ENCODE measurements at places on chromosomes 16 and 17. TPM values are rescaled to one million over a fixed set of nuclear protein-coding genes. Genes with fewer than 3 reads are reported as not detected.
A peak's percentile ranks its signal among the peaks of the same experiment; 100 is the strongest.

- DNase-seq = no peak
These were observed 225.9 kb upstream of the PMFBP1 start for GRCh38 chr16:72397876-72398275.

The TPSB2 gene
- total RNA-seq = not detected

DNA sequence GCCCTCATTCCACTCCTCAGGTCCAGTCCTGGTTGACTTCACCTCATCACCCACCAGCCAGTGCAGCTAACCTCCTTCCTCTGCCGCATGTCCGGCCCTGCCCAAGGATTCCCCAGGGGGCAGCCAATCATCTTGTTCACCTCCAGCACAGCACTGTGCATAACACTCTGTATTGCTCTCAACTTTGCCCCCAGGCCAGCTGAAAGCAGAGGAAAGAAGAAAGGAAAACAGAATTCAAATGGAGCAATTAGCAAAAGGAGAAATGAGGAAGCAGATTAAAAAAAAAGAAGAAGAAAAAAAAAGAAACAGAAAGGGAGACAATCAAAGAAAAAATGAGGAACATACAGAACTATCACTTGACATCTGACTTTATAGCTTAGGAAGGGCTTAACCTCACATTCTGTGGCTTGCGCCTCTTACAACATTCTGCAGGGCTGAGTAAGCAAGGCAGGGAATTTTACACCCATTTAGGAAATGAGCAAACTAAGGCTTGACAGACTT, 26.1 kb downstream of the GAS7 start:
- DNase-seq = no peak

The SMPD3 gene
- 0.38 TPM for total RNA-seq

- DNase-seq = peak; percentile 55
These were observed 3.9 kb downstream of the HS3ST3A1 start for GRCh38 chr17:13597723-13598347.

GRCh38 chr17:5364156-5364555, 55.3 kb downstream of the NUP88 start:
- DNase-seq = no peak

DNA sequence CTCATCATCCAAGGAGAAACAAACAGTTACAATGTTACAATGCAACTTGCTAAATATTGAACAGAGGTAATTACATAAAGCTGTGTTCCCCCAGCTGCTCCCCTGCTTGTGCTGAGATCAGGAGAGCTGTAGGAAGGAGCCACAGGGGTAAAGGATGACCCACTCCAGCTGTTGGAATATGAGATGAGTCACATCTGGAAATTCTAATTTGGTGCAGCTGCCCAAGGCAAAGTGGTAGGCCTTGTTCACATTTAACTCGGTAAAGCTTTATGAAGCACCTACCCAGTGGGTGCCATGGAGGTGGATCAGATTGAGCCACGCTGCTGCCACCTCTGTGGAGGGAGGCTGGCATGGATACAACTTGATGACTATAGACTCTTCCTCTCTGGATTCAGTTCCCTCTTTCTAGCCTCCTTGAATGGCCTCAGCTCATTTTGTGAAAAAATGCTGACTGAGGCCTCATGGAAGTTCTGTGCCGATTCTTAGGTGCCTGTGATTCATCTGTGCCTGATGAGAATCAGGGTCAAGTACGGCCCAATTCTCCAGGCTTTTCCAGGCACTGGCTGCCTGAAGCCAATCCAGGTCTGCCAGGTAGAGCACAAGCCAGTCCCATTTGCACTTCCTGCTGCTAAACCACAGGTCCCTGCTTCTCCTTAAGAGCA, 7.4 kb downstream of the ZNF689 start:
- no peak for DNase-seq

- no peak for DNase-seq
These were observed 4.1 kb downstream of the FOXJ1 start for GRCh38 chr17:76137001-76137350.

The HSD17B2 gene
- total RNA-seq = not detected

- DNase-seq = no peak
These were observed 829 bp downstream of the DHRS7B start for GRCh38 chr17:21127509-21128077.

DNA sequence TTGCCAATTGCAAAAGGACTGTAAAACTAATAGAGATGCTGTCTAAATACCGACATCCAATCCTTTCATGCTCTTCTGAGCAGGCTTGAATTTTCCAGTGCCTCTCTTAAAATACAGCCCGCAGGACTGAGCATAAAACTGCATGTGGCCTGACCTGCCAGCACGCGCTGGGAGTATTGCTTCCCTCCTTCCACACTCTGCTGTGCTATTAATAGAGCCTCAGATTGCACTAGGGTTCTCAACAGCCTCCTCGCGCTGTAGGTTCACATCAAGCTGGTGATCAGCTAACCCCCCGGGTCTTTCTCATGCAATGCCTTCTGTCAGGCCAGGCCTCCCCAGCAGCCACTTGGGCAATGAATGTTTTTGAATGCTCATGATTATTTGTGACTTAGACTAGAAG, 14.2 kb upstream of the MSI2 start:
- no peak for DNase-seq

The TBC1D28 gene
- not detected for total RNA-seq

The GPRC5B gene
- 0.18 TPM for total RNA-seq

The EVPLL gene
- not detected for total RNA-seq

GRCh38 chr17:57489321-57489720, 233.0 kb downstream of the MSI2 start:
- DNase-seq = no peak

DNA sequence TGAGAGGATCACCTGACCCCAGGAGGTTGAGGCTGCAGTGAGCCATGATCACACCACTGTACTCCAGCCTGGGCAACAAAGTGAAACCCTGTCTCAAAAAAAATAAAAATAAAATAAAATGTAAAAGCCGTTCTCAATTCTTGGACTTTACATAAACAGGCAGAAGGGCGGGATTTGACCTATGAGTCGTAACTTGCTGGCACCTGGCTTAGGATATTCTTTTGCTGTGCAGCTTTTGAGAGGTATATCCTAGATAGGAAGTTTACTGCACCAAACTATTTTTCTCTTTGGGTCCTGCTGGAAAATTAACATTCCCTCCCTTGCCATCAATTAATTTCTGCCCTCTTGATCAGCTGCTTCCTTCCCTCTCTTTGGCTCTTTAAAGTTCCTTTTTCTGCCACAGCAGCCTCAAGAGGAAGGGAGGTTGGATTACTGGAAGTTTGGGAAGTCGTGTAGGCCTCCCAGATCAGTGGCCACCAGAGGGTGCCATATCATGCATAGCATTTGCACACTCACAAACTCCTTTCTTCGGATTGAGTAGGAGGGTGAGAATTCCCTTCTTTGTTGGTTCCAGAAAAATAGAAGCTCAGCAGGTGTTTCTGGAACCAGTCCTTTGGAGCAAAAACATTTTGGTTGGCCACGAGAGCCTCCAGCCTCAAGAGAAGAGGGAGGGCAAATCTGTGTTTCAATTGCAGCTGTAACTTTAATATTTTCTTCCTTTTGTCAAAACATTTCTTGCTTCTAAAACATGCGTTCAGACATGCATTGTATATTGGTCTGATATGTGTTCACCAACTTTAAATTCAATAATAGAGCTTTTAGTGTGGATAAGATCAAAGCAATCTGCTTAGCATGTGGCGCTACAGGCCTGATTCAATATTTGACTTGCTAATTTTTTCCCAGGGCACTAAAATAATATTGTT, 147.3 kb downstream of the CCDC182 start:
- peak; percentile 47 for DNase-seq

The PRR15L gene
- total RNA-seq = not detected

Data from activated CD4-positive, alpha-beta memory T cell treated with anti-CD3 and anti-CD28 coated beads, Interleukin-2, amount 10 ng/mL, durations not matched to agents 7 days and 5 days (primary cell).